Activated naive CD4-positive, alpha-beta T cell treated with anti-CD3 and anti-CD28 coated beads, Interleukin-2, amount 10 ng/mL, durations not matched to agents 5 hours and 36 hours (primary cell): ENCODE measurements at places on chromosomes 13 and 19. TPM values are rescaled to one million over a fixed set of nuclear protein-coding genes. Genes with fewer than 3 reads are reported as not detected.

The CERS1 gene
- not detected for total RNA-seq

The CRTC1 gene
- total RNA-seq = 9.7 TPM

The COX7A1 gene
- not detected for total RNA-seq

The VSTM1 gene
- not detected for total RNA-seq

The C19orf18 gene
- total RNA-seq = 0.43 TPM

The MISP gene
- not detected for total RNA-seq

The SMIM44 gene
- not detected for total RNA-seq

The HNRNPM gene
- 222 TPM for total RNA-seq

The ZNF570 gene
- total RNA-seq = 7.1 TPM

The ATP8B3 gene
- total RNA-seq = 18.8 TPM

The USP12 gene
- 17.9 TPM for total RNA-seq

The RNF225 gene
- total RNA-seq = 0.31 TPM

The IFNL3 gene
- not detected for total RNA-seq

The SYNGR4 gene
- total RNA-seq = not detected

The ERICH6B gene
- not detected for total RNA-seq

The CAPN12 gene
- total RNA-seq = 10.2 TPM

The ZNF682 gene
- 8.1 TPM for total RNA-seq

The SYCN gene
- total RNA-seq = not detected

The KMT5C gene
- total RNA-seq = 24.2 TPM

The THSD1 gene
- 0.18 TPM for total RNA-seq

The PCP2 gene
- total RNA-seq = 3.0 TPM

The MYO16 gene
- total RNA-seq = not detected

The ZNF653 gene
- total RNA-seq = 20.8 TPM

The MAP2K2 gene
- total RNA-seq = 192 TPM

The KASH5 gene
- 0.33 TPM for total RNA-seq

The SIGLEC10 gene
- total RNA-seq = not detected

The GRWD1 gene
- total RNA-seq = 29.9 TPM

The DIAPH3 gene
- total RNA-seq = 17.3 TPM

The CHST8 gene
- not detected for total RNA-seq

The ZNF610 gene
- 1.1 TPM for total RNA-seq

The CACNG7 gene
- total RNA-seq = not detected

The ZNF675 gene
- total RNA-seq = 22.1 TPM

The S1PR4 gene
- 233 TPM for total RNA-seq

The PROSER3 gene
- 51.2 TPM for total RNA-seq

The ZNF492 gene
- total RNA-seq = 1.9 TPM

The ZNF628 gene
- 11.3 TPM for total RNA-seq

The FGF14 gene
- total RNA-seq = not detected

The ZNF709 gene
- total RNA-seq = 5.7 TPM

The WDR88 gene
- not detected for total RNA-seq

The SHISA7 gene
- total RNA-seq = not detected

The PSPN gene
- total RNA-seq = 2.3 TPM

The ECSIT gene
- 23.5 TPM for total RNA-seq

The GTF2F2 gene
- 16.3 TPM for total RNA-seq

The SOX1 gene
- not detected for total RNA-seq

The SOX21 gene
- not detected for total RNA-seq

The MEGF8 gene
- 4.4 TPM for total RNA-seq

The URAD gene
- total RNA-seq = not detected

The CEACAM7 gene
- not detected for total RNA-seq

The MATK gene
- total RNA-seq = 35.8 TPM

The ZNF844 gene
- 3.9 TPM for total RNA-seq

The BST2 gene
- total RNA-seq = 111 TPM

The SIGLEC11 gene
- not detected for total RNA-seq

The PTGIR gene
- total RNA-seq = 13.9 TPM

The PSG2 gene
- not detected for total RNA-seq

The SERTM1 gene
- total RNA-seq = not detected

The USHBP1 gene
- 0.66 TPM for total RNA-seq
